Epithelial cell of esophagus (primary cell): ENCODE measurements at places on chromosomes 5 and 9.

DNA sequence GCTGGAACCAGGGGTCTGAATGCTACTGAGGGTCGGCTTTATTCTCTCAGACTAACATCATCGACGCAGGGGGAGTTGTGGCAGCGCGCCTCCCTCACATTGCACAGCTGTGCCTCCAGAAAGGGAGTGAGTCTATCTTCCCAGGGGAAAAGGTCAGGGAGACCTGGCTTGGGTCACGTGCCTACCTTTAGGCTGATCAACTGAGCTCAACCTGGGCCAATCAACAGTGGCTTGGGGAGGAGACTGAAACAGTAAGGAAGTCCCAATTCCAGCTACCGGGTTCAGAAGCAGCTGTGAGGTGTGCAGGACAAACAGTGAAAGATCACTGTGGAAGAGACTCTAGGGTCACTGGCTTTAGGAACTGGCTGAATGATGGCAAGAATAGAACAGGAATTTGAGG is 14.3 kb downstream of the SNX30 start:
- DNase-seq: no peak

DNA sequence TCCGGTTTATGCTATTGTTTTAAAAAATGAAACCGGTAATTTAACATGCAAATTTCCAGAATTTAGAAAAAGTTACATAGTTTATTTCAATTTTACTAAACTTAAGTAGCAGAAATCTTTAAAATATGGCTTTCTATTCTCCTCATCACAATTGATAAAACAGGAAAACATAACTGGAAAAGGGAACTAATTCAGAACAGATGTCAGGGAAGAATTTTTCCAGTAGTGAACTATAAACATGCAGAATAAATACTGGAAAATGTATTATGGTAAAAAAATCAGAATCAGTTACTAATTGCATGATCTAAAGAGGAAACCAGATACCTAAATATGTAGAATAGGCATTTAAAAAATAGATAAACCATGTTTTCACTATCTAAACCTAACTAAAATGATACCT is 7.3 kb upstream of the NR4A3 start:
- no peak for DNase-seq

DNA sequence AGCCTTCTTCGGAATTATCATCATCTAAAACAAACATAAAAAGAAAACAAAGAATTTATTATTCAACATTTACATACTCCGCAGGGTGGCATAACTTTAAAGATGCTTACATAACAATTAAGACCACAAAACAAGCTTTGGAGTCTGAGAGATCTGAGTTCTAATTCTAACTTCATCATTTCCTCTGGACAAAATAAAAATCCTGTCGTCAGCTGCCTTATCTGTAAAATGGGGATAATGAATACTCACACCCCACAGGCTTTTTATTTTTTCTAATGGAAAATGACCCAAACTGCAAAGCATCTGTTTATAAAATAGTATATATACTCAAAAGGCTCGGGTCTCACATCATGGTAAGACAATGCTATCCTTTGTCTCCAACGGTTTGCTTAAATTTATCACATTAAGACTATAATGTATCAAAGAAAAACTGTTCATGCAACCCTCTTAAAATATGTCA is 4.3 kb downstream of the ARRDC3 start:
- DNase-seq: no peak

- DNase-seq: peak; percentile 80
Observed at GRCh38 chr5:37837414-37838032, 2.3 kb downstream of the GDNF start.

- DNase-seq: no peak
Observed at GRCh38 chr5:158175934-158176481, 317.1 kb upstream of the CLINT1 start.

GRCh38 chr9:96040591-96041461 is 165.3 kb downstream of the ERCC6L2 start:
- no peak for DNase-seq

DNA sequence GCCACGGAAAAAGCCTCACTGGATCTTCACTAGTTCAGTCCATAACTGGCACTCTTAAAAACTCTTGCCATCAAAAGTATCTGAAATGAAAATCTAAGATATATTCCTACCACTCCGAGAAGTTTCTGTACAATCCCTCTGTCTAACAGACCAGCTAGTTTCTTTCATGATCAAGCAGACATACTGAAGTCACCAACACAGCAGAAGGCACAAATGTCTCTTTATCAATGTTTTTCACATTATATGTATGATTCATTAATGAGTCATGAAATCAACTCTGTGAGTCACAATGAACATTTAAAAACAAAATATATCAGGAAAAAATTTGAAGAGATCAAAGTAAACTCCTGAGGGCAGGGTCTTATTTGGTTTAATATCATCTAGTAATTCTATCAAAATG is 50.8 kb downstream of the F2R start:
- peak; percentile 31 for DNase-seq

DNA sequence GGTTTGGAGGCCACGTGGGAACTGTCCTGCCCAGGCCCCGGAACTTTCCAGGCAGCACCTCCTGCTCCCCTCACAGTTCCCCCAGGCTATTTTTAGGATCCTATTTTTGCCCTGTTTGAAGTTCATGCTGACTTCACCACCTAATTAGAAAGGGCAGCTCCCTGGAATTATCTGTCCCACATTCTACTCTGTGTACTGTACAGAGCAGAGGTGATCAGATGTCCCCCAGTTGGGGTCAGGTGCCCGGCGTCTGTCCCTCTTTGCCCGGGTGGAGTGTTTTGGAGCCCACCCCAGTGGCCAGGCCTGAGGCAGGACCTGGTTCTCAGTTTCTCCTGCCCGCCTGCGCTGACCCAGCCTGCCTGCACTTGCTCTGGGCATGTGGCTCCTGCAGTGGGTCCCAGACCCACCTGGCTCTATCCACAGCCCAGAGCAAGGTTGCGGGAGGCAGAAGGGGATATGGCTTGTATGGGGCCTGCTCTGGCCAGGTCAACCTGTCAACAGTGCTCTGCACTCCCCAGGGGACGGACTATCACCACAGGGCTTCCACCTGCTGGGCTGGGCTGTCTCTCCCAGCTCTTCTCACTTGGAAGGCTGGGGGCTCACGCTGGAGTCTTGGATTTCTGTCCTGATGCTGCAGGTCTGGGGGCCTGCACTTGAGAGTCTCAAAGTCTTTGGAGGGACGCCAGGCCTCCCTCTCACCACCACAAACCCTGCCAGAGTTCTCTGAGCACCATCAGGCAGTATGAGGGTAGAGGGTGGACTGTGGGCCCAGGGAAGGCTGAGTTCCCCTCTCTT is 268.3 kb downstream of the GADD45G start:
- DNase-seq: no peak

DNA sequence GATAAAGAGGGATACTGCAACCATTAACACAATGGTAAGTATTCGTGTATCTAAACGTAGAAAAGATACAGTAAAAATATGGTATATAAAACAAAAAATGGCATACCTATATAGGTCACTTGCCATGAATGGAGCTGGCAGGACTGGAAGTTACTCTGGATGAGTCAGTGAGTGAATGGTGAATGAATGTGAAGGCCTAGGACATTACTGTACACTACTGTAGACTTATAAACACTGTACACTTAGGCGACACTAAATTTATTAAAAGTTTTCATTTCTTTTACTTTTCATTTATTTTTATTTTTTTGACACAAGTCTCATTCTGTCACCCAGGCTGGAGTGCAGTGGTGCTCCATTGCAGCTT is 14.1 kb downstream of the TDRD7 start:
- DNase-seq: peak; percentile 15

GRCh38 chr5:1245905-1246576 is 20.9 kb downstream of the SLC6A18 start:
- no peak for DNase-seq

- peak; percentile 93 for DNase-seq
Observed at GRCh38 chr9:811106-811531, 30.4 kb upstream of the DMRT1 start.

DNA sequence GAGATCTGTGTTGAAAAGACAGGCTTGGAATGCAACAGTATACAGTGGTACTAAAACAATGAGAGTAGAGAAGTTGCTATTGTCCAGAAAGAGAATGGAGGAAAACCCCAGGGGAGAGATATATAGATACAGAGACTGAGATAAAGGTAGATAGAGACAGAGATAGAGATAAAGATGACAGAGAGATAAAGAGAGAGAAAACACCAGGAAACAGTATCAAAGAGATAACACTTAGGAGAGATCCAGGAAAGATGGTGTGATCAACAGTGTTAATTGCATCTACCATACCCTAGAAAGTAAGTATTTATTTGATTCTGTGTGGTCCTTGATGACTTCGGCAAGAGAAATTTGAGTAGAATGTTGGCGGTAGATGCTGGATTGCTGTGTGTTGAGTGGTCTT is 461.8 kb upstream of the RIOK2 start:
- DNase-seq: no peak

- peak; percentile 88 for DNase-seq
Observed at GRCh38 chr9:96417051-96417586, 1.1 kb downstream of the ZNF367 start.

GRCh38 chr5:10546186-10546585 is 17.7 kb upstream of the ANKRD33B start:
- DNase-seq: no peak

DNA sequence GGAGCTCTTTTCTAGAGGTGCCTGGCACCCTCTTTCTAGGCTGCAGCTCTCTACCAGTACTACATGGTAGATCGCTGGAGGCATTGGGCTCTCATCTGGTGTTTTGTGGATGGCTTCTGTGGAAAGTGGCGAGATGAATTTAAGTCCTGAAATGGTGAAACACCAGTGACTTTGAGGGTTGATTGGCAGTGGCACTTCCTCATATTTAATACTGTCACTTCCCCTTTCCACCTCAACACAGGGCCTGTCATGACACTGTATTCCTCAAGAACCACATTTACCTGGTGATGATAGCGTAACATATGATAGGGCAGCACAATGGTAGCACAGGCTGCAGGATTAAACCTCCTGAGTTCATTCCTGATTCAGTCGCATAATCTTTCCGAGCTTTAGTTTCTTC is 132.1 kb downstream of the KDM4C start:
- DNase-seq: no peak

GRCh38 chr9:893843-894420 is 52.4 kb downstream of the DMRT1 start:
- peak; percentile 78 for DNase-seq

- no peak for DNase-seq
Observed at GRCh38 chr5:98783051-98783649, 9.7 kb downstream of the RGMB start.

DNA sequence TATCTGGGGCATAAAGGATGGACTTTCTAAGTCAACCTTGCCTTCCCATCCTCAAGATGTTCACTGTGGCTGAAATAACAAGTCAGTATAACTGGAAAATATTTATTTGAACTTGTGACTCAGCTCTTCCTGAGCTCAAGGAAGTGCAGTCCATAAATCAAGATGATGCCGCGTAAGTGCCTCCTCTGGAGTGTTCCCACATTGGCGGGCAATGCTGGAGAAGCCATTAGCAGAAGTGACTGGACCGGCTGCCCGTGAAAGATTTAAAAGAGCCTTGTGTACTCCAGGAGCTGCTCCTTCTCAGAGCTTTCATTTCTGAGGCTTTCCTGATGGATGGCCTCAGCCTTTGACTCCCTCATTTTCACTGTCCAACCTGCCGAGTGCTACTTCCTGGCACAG is 17.4 kb downstream of the TMOD1 start:
- DNase-seq: peak; percentile 10

GRCh38 chr9:136799854-136800657 is 3.9 kb downstream of the CCDC183 start:
- DNase-seq: peak; percentile 91

DNA sequence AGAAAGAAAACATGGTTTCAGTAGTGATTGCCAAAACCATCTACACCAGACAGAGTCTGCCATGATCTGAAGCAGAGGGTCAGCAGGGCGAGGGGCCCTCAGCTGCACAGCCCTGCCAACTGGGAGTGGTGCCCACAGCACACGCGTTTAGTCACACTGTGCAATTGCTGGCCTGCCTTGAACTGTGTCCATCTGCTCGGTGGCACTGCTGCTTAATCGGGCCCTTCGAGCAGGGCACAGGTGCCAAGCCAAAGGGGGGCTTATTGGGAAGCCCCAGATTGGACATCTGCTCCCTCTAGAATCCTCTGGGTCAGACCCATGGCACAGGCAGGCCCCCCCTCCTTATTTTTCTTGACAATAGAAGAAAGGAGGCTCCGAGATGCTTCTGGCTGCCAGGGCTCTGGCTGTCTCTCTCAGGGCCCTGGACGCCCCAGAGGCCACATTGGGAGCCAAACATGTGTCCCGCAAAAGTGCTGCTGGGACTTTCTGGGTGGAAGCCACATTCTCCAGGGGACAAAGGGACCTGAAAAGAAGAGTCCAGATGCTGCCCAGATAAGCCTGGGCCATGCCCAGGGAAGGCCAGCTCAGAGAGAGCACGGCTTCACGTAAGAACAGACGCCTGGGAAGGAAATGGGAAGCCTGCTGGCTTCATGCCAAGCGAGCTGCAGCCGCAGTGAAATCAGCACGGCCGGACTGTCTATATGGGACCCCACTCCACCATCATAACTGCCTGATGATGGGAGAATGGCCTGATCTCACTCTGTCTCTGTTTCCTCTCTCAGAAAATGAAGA is 349.2 kb downstream of the GADD45G start:
- DNase-seq: no peak

GRCh38 chr5:65808251-65808741 is 86.3 kb downstream of the NLN start:
- no peak for DNase-seq

GRCh38 chr9:37746448-37747270 is 6.9 kb upstream of the TRMT10B start:
- DNase-seq: no peak

- no peak for DNase-seq
Observed at GRCh38 chr5:92963800-92964199, 617.2 kb downstream of the NR2F1-AS1 start.

GRCh38 chr5:77223653-77224052 is 13.2 kb downstream of the PDE8B start:
- DNase-seq: no peak

GRCh38 chr5:6711409-6712141 is 1.7 kb upstream of the TENT4A start:
- no peak for DNase-seq

GRCh38 chr5:120151181-120151580 is 312.9 kb upstream of the PRR16 start:
- DNase-seq: no peak

- DNase-seq: no peak
Observed at GRCh38 chr9:89743573-89744254, 138.9 kb downstream of the GADD45G start.

DNA sequence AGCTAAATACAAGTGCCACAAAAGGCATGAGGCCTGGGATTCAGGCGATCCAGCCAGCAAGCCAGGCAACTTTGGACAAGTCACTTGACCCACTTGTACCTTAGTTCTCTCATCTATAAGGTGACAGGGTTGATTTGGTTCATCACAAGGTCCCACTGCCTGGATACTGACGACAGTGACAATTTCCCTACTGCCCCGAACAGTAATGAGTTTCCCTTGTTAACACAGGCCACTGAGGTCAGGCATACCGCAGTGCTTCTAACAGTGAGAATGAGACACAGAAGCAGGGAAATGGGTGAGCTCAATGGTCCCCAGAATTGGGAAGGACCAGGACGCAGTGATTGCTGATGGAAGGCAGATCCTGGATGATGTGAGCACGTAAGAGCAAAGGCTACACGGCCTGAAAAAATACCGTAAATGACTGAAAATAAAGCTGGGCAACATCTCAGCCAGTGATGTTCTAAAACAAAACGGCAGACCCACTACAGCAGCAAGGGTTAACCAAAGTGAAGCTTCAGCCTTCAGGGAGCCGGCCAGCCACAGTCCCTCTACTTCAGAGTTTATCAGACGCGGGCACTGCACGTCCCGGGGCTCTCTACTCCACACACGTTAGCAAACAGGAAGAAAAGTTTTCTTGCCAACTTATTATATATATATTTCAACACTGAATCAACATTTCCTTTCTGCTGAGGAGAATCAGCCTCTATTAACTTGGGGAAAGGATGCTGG is 846 bp downstream of the MGAT1 start:
- no peak for DNase-seq
